SW 1271 (cell line): ENCODE measurements at places on chromosomes 1 and 21.

- no peak for DNase-seq
These were observed 16.7 kb upstream of the IL10RB start for GRCh38 chr21:33249331-33250002.

DNA sequence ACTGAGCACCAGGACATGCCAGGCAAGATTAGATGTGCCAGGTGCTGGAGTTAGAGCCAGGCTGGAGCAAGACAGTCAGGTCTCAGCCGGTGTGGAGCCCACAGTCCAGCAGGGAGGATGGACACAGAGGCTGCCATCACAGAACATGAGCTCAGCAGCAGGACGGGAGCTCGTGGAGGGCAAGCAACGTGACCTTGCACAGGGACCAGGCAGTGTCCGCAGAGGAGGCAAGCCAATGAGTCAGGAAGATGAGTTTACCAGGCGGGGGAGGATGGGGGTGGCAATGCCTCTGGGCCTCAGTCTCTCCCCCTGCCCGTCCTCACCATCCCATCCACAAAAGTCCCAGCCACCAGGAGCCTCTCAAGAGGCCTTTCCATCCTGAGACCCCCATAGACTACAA, 20.7 kb upstream of the ZC3H12A start:
- no peak for DNase-seq

DNA sequence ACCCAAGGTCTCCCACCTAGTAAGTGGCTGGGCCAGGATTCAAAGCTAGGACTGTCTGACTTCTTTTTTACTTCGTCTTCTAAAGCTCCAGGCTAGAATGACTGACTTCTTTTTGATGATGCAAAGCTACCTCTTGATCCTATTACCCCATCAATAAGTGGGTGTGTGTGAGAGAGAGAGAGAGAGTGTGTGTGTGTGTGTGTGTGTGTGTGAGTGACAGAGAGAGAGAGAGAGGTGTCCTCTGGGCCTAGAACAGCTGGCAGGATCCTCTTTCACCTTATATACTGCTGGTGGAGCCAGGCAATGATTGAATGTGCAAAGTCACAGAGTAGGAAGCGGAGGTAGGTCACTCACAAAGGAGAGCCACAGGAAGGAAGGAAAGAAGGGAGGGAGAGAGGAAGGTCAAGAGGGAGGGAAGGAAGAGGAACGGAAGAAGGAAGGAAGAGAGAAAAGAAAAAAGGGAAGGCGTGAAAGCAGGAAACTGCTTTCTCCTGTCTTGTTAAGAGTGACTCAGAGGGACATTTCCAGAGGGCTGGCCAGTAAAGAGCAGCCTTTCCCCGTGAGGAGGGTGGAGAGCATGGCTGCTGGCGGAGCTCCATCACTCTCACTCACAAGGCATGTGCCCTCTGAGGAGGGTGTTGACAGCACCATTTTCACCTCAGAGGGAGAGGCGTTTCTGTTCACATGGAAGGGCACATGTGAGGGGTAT, 68.9 kb downstream of the CDC7 start:
- no peak for DNase-seq

DNA sequence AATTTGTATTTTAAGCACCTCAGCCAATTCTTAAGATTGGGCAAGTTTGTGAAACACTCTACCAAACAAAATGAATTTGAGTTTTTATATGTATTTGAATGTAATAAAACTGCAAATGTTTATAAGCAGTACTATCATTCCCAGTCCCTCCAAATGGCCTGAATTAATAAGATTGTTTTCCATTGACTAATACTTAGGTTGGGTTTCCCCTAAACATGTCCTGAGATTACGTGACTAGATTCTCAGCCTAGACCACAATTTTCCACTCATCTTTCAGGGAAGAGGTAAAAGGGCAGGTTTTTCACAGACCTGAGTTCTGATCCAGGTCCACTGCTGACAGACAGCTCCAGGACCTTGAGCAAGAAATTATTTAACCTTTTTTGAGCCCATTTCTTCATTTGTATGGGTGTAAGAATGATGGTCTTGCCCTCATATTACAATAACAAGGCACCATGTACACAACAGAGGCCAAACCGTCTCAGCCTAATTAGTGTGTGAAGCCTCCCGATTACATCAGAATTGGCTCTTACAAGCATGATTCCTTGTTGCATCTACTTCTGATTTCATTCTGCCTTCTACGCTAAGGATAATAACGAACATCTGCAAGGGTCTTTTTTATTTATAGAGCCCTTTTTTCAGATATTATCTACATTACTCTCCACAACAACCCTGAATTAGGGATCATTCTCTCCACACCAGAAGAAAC, 51.2 kb downstream of the BEND5 start:
- no peak for DNase-seq

DNA sequence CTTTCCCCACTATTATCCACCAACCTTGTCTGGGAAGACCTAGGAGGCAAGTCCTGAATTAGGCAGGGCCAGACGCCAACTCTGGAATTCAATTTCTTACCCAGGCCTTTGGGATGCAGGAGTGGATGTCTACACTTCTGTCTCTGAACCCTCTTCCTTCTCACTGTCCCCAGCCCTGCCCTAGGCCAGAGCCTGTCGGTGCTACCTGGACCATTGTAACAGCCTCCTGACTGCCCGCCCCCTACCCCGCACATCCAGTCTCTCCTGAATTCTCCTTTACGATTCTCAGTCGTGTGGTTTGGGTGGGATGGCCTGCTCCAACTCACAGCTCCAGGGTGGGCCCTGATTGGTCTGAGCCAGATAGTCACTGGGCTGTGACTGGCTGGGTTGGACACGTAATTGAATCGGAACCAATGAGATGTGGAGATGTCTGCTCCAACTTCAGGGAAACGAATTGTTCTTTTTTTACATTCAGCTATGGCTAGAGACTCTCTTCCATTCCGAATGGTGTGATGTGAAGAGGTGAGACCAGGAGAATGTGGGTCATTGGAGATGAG, 304.6 kb downstream of the PTPRU start:
- DNase-seq: no peak

GRCh38 chr1:32972814-32973428, 8.3 kb upstream of the RNF19B start:
- no peak for DNase-seq

- DNase-seq: no peak
These were observed 13.6 kb upstream of the C1orf185 start for GRCh38 chr1:51088474-51088873.

DNA sequence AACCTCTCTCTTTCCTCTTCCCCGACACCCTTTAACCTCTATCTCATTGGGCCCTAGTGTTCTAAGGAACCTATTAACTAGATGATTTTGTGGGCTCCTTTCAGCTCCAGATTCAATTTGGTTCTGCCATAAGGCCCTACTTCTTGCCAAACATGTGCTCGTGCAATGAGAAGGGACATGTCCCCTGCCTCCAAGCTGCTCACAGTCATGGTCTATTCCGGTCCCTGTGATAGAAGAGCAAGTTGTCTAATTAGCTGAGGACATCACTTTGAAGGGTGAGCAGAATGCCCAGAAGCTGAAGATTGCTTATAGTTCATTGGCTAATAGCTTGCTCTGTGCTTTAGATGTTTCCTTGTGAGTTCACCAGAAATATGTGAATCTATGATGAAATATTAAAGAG, 76.2 kb downstream of the ZNF648 start:
- DNase-seq: no peak

DNA sequence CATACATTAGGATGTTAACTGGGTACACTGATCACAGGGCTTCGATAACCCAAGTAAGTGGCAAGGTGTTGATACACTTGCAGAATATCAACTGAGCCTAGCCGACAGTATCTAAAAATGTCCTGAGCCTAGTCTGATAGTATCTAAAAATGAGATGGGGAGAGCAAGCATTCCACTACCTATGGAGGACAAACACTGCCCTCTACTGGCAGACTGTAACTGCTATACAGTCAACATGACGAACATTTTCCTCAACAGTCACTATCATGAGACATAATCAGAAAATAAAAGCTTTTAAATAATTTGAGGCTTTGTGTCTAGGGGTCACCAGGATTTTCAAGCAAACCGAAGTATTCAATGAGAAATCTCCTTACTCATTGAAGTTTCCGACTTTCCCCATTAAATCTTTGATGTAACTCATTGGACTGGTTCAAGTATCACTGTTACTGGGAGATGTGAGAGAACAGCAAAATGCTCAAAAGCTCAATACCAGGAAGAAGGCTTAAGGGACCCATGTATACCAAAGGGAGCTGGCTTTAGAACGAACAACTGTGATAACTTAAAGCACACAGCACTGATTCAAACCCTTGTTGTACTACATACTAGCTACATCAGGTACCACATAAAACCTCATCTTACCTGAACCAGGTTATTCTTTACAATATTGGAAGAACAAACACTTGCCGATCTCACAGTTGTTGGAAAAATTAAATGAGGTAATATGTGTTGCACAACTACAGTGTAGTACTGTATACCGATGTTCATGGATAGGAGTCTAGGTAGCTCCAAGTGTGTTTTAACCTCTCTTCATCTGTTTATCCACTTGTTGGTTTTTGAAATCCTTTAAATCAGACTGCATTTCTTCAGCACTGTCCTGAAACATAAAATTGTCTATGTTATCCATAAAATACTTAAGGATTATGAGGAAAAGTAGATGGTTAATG, 31.1 kb upstream of the SLC45A3 start:
- no peak for DNase-seq

GRCh38 chr1:248821641-248822040, 4.1 kb downstream of the SH3BP5L start:
- DNase-seq: no peak

DNA sequence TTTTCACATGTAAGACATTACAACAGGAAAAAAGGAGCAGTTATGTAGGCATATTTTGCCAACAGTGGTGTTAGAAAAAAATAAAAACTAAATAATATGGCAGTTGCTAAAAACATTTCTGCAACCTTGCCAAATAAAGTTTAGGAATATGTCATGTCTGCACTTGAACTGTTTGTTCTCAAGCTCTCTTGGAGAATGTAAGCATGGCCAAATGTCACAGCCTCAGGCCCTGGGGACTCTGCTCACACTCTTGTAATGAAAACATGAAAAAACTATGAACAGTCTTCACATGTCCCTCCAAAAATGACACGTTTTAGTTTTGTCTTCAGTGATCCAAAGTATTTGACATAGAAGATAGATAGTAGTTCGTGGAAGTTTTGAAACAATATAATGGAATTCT, 753.3 kb downstream of the LTN1 start:
- no peak for DNase-seq

GRCh38 chr1:217274927-217275654, 355.8 kb downstream of the GPATCH2 start:
- DNase-seq: no peak

GRCh38 chr1:11799896-11800295, 5.9 kb downstream of the MTHFR start:
- no peak for DNase-seq

DNA sequence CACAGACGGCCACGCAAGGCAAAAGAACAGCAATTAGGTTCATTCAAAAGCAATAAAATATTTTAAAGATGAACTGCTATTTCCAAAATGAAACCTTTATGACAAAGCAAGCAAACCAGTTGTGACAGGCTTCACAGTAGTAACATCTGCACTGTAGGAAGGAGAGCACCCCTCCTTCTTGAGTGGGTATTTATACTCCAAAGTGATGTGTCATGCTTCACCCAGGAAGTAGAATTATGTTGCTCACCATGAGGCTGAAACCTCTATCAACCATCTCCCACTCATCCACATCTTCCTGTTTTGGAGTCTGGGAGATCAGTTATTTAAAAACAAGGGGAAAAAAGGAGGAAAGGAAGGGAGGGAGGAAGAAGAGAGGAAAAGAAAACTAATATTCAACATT, 885 bp downstream of the OR2T10 start:
- DNase-seq: no peak

- DNase-seq: no peak
These were observed 22.7 kb downstream of the SYT6 start for GRCh38 chr1:114130846-114131525.

DNA sequence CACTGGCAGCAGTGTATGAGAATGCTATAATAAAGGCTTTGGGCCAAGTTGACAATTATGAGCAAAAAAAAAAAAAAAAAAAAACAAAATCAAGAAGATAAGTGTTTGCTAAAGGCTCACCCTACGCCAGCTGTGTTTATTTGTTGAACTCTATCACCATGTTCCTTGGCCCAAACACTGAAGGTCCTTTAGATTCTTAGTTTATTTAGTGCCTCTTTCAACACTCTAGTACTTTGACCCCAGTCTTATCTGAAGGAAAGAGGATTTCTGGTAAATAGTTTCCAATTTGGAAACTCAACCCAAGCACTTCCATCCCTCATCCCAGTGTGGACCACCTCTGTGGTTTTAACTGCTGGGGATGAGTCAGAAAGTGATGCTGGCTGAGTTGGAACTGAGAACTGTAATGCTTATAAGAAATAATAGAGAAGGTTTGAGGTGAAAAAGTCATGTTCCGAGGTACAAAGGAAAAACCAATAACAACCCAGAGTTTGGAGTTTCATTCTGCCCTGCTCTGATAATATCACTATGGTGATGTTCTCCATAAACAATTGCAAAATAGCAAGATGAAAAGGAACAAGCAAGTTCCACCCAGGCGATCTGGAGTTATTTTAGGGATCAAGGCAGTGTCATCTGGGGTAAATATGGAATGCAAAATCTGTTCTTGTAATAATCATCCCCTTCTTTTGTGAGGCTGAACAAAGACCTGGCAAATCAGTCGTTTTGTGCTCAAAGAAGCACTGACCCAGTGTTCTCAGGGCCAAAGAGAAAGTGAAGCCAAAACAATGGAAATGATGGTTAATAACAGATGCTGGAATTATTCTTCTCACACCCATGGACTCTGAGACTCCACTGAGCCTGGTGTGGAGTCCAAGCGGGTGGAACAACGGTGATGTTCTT, 19.7 kb upstream of the CAPZB start:
- DNase-seq: peak; percentile 61

DNA sequence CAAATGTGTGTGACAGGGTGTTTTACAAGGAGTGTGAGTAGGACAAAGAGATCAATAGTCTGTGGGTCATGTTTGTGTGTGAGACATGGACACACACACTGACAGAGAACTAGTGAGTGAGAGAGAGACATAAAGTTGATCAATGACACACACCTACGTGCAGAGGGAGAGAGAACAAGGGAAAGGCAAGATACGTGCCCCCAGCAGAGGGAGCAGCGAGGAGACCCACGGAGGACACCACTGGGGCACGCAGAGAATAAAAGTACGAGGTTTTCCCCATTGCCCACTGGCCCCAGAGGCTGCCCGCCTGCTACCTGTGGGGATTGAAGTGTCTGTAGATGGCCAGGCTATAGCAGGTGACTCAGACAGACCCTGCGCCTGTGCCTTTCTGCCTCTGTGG, 130.2 kb upstream of the CSF3R start:
- no peak for DNase-seq

DNA sequence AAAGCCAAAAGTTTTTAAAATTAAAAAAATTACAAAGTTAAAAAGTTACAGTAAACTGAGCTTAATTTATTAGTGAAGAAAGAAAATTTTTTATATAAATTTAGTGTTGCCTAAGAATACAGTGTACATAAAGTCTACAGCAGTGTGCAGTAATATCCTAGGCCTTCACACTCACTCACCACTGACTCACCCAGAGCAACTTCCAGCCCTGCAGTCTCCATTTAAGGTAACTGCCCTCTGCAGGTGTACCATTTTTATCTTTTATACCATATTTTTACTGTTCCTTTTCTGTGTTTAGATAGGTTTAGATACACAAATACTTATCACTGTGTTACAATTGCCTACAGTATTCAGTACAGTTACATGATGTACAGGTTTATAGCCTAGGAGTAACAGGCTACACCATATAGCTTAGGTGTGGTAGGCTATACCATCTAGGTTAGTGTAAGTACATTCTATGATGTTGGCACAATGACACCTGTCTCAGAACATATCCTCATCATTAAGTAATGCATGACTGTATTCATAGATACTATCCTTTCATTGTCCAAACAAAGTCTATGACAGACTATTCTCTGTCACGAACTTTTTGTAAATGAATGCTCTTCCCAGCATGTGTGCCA, 78.6 kb upstream of the PBX1 start:
- no peak for DNase-seq

GRCh38 chr1:159900086-159900680, at the start of gene CFAP45:
Gene CFAP45 (minus strand): TSS chr1:159900165. CDS start chr1:159900098, 67 bp downstream.
- DNase-seq: no peak
